ENCODE measurements at places on chromosomes 6 and 20.

GRCh38 chr6:63821442-63821841 is 185.8 kb downstream of the PHF3 start:
- no peak for DNase-seq

DNA sequence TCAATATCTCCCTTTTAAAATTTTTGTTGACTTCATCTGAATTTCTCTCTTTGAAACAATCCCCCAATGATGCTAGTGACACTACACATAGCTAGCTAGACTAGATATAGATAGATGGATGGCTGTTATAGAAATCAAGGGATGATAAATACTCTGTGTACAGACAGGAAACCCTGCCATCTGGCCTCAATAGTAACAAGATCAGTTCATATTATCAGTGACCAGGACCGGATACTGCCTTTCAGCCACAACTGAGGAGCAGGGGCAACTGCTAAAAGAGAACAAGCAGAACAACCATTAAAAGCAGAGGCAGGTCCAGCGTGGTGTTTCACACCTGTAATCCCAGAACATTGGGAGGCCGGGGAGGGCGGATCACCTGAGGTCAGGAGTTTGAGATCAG is 118.3 kb upstream of the FAM184A start:
- DNase-seq: no peak

DNA sequence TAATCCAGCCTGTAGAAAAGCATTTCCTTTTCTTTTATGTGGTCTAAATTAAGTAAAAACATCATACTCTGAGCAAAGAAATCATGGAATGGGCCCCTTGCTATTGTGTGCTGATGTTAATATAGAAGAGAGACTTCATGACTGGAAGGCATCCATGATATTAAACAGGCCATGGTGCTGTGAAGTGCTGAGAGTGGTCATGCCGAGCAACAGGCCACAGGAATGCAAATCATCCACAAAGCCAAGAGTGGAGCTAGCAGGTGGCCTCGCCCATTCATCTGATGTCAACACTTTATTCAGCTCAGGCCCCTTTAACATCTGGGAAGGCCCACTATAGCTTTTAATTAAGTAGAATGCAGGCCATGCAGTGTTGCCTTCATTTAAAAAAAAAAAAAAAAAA is 115.2 kb upstream of the HMGCLL1 start:
- no peak for DNase-seq

- no peak for DNase-seq
These were observed 472.5 kb downstream of the KIF16B start for GRCh38 chr20:16100767-16101166.

- DNase-seq: no peak
These were observed 143.5 kb downstream of the TPBG start for GRCh38 chr6:82507112-82507511.

DNA sequence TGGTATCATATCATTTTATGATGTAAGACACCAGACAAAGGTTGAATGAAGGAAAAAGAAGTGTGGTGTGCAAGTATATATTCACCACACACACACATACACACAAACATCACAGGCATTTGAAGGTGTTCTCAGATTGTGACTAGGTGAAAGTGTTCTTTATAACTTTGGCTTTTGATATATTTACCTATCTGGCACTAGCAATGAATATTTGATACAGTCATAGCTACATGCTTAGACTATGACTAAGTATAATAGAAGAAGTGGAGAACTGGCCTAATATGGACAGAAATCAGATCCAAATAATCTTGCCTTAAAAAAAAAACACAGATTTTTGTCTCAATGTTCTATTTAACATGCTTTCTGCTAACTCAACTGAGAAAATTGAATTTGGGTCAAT is 809.9 kb downstream of the KIF16B start:
- no peak for DNase-seq

- DNase-seq: no peak
These were observed 75.2 kb downstream of the MAP3K5 start for GRCh38 chr6:136716917-136717715.

DNA sequence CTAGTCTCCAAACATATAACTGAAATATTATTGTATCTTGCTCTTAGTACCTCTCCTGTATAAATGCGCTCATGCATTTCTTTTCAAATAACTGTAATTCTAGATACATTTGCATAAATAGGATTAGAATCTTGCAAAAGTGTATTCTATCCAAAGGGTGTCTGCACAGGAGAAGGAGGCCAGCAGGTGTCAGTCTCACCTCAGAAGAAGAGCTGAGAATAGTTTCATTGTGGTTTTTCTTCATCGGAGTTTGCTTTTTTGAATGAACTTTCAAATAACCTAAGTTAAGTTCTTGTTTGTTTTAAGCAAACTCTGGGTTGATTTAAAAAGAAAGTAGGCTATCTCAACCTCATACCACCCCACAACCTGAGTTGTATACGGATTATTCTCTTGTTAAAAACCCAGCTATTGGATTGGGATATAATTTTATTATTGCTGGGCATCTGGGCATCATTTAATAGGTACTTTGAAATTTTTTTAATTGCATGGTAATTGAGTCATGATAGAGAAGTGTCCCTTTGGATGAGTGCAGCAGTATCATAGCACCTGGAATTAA is 125.0 kb upstream of the MLIP start:
- DNase-seq: no peak

DNA sequence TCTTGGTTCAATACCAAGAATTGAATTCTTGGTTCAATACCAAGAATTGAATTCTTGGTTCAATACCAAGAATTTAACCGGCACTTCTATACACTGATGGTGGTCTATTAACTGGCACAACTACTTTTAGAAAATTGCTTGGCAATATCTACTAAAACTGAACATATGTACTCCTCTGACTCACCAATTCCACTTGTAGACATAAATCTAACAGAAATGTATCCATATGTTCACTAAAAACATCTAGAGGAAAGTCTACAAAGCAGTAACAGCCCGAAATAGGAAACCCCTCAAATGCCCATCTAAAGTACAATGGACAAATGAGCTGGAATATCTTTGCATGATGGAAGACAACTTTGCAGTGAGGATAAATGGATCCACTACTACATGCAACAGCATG is 71.9 kb downstream of the KIF16B start:
- no peak for DNase-seq

DNA sequence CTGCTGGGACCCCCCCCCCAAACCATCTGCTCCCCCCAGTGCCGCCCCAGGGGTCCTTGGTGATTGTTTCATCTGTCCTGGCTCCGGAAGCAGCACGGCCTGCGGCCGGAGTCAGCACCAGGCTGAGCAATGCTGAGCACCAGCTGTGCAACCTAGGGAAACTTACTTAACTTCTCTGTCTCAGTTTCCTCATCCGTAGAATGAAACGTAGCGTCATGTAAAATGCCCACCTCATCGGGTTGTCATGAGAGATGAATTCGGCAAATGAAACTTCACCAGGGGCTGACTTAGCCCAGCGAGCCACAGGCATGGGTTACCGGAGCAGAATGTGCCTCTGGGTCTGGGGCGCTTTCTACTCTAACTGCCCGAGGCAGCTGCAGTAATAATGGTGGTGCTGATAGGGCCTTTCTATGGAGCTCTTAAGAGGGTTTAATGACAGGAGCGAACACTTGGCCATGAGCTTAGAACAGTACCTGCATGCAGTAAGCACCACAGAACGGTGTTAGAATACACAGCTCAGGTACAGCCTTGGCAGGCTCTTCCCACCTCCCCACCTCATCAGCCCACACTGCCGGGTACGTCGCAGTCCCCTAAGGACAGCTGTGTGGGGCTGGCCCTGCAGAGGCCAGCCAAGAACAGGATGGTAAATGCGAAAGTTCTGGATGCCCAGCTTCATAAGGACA is 1.7 kb downstream of the THBS2 start:
- no peak for DNase-seq
